ENCODE measurements at places on chromosomes 7 and 10.

- no peak for DNase-seq
Measured at GRCh38 chr7:112067632-112068540, 138.3 kb downstream of the DOCK4 start.

DNA sequence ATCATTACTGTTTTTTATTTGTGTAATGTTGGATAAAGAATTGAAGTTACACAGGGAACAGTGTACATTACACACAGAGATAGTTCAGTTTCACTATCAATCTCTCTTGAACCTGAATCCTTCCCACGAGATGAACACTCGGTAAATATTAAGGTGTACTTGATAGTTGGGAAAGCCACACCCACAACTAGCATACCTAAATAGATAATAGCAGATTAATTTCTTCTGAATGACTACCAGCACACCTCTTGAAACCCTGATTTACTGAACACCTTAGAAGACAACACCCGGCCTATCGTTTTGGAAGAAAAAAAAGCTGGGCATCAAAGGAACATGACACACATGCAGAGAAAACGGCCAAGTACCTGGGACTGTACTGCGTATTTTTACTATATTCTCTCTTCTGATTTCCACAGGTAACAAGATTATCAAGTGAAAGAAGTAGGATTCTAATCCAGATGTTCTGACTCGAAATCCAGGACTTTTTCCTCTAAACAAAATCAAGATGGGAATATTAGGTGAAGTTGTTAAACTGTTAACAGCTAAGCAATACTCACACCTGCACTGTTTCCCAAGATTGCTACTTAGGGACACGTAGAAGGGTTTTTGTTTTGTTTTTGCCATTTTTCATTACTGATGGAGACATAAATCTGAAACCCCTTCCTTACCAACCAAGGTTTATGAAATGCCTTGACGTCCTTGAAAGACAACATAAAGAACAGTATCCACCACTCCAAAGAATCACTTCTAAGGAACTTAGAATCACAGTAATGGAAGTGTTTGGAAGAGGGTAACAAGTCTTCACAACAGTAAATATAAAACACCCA is 1.0 kb downstream of the CCDC186 start:
- no peak for DNase-seq

- no peak for DNase-seq
Measured at GRCh38 chr7:140625908-140626868, 14.4 kb downstream of the DENND2A start.

DNA sequence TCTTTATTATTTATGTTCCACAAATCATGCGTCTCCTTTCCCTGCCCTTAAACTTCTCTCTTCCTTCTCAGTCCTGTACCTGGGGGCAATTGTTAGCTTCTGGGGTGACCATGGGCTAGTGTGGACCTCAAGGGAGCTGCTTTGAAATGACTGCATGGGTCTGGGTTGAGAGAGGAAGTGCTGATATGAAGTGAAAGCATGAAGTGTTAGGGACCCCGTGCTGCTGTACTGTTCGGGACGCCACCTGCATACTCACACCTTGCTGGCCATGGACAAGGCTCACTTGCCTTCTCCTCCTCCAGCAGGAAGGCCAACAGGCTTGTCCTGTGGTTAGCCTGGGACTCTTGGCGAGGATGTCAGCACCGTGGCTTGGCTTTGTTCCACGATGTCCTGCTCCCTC is 56.7 kb downstream of the MTPN start:
- DNase-seq: no peak

GRCh38 chr7:118436663-118437062 is 212.2 kb downstream of the ANKRD7 start:
- DNase-seq: no peak

DNA sequence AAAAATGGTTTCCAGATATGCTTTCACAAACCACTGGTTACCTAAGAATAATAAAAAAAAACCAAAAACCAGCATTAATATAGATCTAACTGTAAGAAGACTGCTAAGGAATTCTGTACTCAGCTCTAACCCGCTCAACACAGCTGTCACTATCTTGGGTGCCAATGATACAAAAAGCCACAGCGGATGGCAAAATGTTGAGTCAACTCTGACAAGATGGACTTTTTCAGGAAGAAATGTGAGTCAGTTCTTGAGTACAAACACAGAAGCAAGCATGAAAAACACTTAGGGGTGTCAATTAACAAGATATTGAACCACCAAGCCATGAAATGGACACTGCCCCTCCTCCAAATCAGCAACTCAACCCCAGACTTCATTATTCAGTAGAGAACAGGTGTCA is 55.0 kb downstream of the CTTNBP2 start:
- no peak for DNase-seq

- DNase-seq: no peak
Measured at GRCh38 chr7:126979722-126980121, 273.0 kb downstream of the GRM8 start.

GRCh38 chr10:110209454-110209925 is 2.1 kb downstream of the MXI1 start:
- peak; percentile 80 for DNase-seq

- no peak for DNase-seq
Measured at GRCh38 chr7:100886936-100887515, 2.5 kb downstream of the UFSP1 start.

- no peak for DNase-seq
Measured at GRCh38 chr7:25143763-25144162, 18.7 kb upstream of the CYCS start.

DNA sequence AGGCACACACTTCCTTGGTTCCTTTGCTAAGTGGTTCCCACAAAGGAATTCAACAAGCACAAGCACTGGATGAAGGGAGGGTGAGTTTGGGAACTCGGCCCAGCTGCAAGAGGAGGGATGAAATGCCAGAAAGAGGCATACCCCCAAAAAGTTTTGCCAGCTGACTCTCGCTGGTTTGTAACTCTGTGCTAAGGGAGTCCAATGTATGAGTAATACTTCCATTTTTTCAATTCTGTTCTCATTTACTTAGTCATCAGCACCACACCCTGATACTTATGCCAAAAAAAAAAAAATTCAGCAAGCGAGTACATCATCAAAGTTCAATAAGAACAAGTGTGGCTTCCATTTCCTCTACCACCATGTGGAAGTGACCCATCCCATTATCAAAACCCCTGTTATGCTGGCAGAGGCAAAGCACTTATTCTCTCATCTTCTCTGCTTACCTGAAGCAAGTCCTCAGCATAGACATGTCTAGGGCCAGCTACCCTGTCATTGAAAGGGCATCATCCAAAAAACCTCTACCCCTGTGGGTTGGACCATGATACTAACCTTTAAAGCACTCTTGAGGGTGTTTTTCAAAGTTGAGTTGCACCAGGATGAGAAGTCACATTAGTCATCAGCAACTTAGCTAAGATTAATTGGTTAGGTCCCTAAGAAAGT is 6.9 kb upstream of the HYCC1 start:
- DNase-seq: no peak

- no peak for DNase-seq
Measured at GRCh38 chr10:124543971-124544370, 82.3 kb downstream of the LHPP start.

DNA sequence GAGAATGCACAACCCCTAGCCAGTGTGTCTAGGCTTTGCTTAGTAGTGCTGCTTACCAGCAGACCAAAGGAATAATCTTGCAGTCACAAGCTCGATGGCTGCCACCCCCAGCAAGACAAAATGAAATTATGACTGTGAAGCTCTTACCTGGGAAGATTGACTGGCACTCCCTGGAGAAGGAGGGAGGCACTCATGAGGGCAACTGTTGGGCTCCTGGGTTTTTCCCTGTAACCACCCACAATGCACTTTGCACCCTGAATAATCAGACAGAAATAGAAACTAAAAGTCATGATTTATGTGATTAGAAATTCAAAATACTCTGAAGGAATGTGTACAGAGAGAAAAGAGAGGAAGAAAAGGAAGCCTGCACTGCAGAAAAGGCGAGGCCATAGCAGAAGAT is 144.3 kb upstream of the DGKB start:
- DNase-seq: no peak

DNA sequence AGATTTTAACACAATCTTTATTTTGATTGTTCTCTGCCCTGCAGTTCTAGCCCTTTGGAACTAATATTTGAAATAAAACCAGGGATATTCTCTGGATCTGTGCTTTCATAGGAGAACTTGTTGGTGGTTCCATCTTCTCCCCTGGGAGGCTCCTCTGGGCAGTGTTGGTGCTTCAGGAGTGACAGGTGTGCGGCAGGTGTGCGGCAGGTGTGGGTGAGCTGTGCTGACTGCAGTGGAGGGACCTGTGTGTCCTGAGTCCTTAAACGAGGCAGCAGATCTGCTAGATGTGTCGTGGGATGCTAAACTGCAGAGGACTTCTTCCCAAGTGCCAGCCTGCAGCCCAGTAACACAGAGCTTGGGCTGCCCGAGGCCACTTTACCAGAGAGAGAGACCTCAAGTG is 98.4 kb downstream of the LYZL1 start:
- DNase-seq: no peak

- DNase-seq: no peak
Measured at GRCh38 chr10:117885206-117885829, 161.4 kb downstream of the RAB11FIP2 start.

- no peak for DNase-seq
Measured at GRCh38 chr7:27994639-27995038, 186.0 kb downstream of the JAZF1 start.

GRCh38 chr7:101669307-101669706 is 40.2 kb upstream of the MYL10 start:
- DNase-seq: no peak

DNA sequence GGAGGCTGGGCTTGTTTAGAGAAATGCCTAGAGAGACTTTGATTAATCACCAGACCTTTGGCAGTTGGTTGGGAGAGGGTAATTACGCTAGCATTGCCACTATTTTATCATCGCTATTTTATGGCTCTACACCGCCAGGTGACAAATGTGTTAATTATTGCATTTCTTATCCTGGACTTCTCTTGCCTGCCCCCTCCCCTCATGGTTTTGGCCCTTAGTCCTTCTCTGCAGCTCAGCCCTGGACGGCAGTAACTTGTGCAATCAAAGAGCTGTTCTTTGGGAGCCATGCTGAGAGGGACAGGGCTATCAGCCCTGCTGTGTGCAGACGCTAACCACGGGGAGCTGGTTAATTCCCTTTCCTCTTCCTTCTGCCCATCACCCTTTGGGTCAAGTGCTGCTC is 585.0 kb downstream of the AUTS2 start:
- DNase-seq: no peak

DNA sequence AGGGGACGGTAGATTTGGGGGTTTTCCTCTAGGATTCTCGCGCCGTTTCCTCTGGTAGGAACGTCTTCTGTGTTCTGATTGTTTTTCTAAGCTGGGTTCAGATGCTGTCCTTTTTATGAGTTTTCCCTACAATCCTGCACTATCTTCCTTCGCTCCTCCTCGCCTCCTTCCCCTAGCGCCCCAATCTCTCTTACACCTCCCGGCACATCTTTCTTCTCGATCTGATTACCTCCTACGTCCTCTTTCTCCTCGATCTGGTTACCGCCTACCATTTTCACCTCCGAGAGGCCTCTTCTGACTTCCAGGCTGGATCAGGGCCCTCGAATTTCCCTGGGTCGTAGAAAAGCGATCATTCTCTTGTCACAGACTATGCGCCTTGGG is 413 bp downstream of the BUD31 start:
- no peak for DNase-seq

- no peak for DNase-seq
Measured at GRCh38 chr7:132580277-132580676, 4.0 kb upstream of the PLXNA4 start.

- DNase-seq: no peak
Measured at GRCh38 chr10:131282961-131283360, 28.6 kb downstream of the TCERG1L start.

DNA sequence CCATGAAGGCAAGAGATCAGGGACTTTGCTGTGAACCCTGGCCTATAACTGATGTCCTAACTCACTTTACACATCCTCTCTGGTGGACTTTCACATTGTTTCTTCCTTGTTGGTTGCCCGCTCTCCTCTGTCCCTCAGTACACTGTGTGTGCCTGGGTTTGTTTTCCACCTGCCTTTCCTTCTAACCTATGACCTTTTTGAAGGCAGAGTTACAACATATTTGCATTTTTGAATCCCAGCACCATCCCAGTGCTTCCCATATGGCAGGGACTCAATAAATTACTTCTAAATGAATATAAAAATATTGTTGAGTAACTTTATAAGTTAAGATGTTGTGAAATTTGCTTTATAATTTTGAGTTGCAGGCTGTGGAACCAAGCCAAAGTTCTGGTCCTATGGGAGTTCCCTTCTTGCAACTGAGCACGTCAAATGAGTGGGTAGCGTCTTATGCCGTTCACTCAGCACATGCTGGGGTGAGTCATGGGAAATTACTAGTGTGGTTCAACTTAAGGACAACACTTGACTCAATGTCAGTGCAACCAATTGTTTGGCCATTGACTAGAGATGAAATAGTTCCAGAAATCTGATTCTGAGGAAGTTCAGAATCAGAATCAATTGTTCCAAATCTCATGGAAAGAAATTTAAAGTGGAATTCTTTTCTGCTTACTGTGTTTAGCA is 250.9 kb downstream of the TWIST1 start:
- no peak for DNase-seq

GRCh38 chr7:50513166-50513871 is 51.9 kb downstream of the DDC start:
- no peak for DNase-seq

DNA sequence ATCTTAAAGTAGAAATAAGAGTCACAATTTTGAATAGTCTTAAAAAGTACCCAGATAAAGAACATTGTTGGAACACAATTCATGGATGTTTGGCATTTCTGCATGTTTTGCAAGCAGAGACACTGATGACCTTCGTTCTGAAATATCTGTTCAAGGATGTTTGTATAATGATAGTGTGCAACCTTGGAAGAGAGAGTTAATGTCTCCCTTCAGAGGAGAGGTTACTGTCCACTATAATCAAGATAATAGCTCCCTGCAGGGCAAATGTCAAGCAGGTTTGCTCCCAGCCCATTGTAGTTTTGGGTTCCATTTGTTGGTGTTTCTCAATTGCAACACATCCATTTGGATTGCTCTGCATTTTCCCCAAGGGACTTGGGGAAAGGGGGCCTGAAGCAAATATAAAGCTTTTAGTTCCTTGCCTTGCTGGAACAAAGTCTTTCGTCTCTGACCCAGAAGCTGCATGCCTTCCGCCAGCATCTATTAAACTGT is 45.2 kb downstream of the COL1A2 start:
- DNase-seq: no peak

DNA sequence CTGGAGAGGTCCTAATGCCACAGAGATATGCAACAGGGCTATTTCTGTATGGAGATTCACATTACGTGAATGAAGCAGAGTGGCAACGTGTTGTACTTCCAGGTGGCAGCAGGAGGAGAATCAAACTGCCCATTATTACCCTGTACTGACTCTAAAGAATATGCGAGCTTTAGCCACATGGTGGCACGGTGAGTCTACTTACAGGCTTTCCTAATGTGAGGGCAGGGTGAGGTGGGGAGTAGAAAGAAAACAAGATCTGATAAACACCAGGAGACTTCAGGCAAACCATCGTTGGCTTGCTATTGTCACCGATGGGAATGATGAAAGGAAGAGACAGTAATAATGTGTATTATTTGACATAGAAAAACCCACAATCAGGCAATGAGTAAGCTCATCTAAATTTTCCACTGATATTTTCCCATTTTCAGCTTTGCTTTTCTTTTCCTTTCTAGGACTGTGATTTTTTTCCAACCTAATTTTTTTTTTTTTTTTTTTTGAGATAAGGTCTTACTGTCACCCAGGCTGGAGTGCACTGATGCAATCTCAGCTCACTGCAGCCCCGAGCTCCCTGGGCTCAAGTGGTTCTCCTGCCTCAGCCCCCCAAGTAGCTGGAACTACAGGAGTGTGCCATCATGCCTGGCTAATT is 164.3 kb downstream of the BTAF1 start:
- no peak for DNase-seq
